ENCODE measurements at places on chromosomes 4 and X. TPM values are rescaled to one million over a fixed set of nuclear protein-coding genes. Genes with fewer than 3 reads are reported as not detected.

GRCh38 chr4:67558493-67558892 is at the start of gene STAP1:
TSS of gene STAP1 (plus strand) at chr4:67558727. CDS start at chr4:67558810, 83 bp downstream.
- no peak for DNase-seq

GRCh38 chr4:86319390-86319789 is 40.5 kb downstream of the MAPK10 start:
- no peak for DNase-seq

DNA sequence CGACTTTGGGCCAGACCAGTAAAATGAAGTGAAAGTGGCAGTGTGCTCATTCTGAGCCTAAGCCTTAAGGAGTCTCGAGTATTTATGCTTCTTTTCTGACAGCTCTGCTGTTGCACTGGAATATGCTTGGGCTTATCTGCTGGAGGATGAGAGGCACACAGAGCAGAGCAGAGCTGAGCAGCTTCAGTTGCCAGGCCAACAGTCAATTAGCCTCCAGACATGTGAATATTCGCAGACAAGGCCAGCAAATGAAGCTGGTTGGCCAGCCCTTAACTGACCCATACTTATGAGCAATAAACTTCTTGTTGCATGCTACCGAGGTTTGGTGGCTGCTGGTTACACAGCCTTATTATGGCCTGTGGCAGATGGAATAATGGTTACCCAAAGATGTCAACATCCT is 203.0 kb upstream of the GEMIN8 start:
- no peak for DNase-seq

DNA sequence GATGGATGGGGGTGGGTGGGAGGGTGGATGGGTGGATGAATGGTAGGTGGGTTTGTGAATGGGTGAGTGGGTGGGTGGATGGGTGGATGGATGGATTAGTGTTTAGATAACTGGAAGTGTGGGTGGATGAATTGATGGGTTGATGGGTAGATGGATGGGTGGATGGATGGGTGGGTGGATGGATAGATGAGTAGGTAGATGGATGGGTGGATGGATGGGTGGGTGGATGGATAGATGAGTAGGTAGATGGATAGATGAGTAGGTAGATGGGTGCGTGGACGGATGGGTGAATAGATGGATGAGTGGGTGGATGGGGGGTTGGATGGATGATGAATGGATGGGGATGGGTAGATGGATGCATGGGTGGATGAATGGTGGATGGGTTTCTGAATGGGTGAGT is 20.3 kb upstream of the ASMTL start:
- no peak for DNase-seq

Gene SPANXB1
- total RNA-seq, result not detected

Gene PDZD4
- 6.6 TPM for total RNA-seq

Measured in urinary bladder (tissue), 4 donors.